NCI-H2081 treated with DMSO at 0.1 percent for 48 hours (cell line): ENCODE measurements at places on chromosomes 7 and 10.

- DNase-seq: no peak
Observed at GRCh38 chr7:121105262-121105661, 116.8 kb downstream of the CPED1 start.

DNA sequence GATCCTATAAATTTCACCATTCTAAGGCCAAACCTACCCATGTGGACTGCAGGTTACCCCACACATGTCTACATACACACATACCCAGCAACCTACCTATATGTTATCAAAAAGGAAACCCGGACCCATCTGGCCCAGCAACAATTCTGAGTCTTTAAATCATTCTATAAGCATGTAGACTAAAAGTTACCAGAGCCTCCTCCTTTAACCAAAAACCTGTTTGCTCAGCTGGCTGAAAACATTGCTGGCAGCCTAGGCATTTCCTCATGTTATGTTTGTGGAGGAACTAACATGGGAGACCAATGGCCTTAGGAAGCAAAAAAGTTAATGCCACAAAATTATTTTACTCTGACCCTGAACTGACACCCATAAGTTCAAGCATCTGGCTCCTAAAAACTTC lies 5.3 kb upstream of the ADCK2 start:
- no peak for DNase-seq

GRCh38 chr7:17123020-17123419 lies 175.4 kb upstream of the AHR start:
- DNase-seq: no peak

- DNase-seq: no peak
Observed at GRCh38 chr7:19815546-19815945, 42.1 kb upstream of the TMEM196 start.

- no peak for DNase-seq
Observed at GRCh38 chr10:127158662-127159061, 37.7 kb downstream of the INSYN2A start.

DNA sequence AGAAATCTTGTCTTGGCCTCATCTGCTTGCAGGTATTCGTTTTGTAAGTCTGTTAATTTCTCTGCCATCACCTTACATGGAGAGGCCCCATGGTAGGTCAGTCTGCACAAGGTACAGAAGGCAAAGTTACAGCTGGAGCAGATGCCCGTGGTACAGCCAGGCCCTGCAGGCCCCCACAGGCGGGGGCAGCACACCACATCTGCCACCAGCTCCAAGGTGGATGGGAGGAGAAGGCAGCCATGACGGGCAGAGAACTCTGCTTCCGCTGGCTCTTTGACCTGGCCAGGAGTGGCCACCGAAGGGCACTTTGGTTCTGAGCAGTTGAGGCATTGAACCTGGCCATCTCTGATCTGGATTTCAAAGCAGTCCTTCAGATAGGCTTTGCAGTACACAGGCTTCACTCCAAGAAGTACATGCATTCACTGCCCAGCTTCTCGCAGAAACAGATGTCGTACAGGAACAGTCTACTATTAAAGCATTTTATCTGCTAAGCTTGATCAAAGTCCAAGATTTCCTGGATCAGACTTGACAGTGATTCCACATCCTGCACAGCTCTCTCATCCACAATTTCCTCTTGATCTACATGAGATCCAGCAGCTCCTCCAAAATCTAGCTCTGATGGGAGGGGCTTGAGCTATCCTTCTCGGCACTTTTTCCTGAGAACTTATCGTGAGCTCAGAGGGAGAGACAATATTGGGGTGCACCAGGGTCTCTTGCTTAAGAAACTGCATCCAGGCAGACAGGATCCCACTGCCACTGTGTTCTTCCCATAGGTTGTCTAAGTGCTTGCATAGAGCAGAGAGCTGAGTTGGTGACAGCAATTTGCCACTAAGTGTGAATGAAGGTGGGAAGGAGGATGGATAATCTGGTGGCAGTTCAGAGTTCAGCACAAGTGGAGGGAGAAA lies 120.7 kb downstream of the TRRAP start:
- no peak for DNase-seq

DNA sequence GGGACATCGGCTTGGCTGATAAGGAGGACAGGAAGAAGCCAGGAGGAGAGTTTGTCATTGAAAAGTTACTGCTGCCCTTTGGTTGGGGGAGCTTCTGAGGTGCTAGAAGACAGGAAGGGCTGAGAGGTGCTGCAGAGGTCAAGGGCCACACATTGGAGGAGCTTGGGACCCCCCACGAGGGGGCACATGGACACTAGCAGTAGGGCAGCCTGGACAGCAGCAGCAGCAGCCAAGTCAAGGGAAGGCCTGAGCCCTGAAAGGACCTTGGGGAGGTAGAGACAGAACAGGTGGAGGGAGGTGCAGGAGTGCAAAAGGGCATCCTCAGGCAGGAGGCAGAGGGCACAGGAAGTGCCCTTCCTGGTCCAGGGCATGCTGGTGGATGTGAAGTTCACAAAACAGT lies 439.7 kb upstream of the IGFBP3 start:
- no peak for DNase-seq

GRCh38 chr10:75793848-75794247 lies 362.4 kb downstream of the LRMDA start:
- no peak for DNase-seq

- no peak for DNase-seq
Observed at GRCh38 chr7:90425376-90425775, 22.1 kb downstream of the CLDN12 start.

GRCh38 chr10:119273413-119273812 lies 66.0 kb downstream of the GRK5 start:
- no peak for DNase-seq

DNA sequence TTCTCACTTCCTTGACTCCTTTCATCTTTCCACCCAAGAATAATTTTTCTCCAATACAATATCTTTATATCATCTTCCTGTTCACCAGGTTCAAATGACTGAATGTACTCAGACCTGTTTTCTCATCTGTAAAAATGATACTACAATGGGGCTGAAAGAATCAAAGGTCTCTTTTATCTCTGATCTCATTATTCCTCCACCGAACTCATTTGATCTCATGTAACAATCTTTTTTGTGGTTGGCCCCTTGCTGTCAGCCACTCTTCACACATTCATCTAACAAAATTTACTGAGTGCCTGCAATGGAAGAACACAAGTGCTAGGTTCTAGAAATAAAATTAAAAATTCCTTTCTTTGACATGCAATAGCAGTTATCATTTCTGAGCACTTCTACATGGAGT lies 65.0 kb downstream of the GRM8 start:
- no peak for DNase-seq

- DNase-seq: no peak
Observed at GRCh38 chr7:24704311-24704710, 53.0 kb downstream of the GSDME start.

- no peak for DNase-seq
Observed at GRCh38 chr7:117124591-117125220, 171.4 kb downstream of the ST7 start.

- no peak for DNase-seq
Observed at GRCh38 chr7:128940494-128941322, 3.0 kb downstream of the IRF5 start.

- DNase-seq: no peak
Observed at GRCh38 chr7:128666200-128666599, 5.9 kb upstream of the GARIN1A start.

GRCh38 chr7:19834566-19834965 lies 61.1 kb upstream of the TMEM196 start:
- DNase-seq: no peak

DNA sequence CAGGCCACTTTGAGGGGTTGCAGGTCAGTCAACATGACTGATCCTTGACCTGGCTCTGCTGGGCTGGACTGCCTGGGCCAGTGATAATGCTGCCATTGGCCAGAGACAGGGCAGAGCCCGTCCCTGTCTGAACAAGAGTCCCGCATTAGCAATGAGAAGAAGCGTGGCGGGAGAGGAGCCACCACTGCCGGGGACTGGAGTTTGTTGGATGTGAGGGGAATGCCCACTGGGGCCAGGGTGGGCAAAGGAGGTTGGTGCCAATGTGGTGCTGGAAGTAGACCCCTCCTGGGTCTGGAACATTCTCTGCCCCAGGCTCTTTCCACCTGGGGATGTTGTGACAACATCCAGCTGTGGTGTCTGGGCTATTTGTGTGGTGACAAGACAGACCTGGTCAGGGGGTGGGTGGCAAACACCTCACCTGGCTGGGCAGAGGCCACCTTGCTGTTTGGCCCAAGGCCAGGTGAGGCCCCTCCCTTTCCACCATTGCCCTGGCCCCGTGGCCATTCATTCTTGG lies 7.6 kb downstream of the SAP25 start:
- no peak for DNase-seq

GRCh38 chr10:69217119-69217754 lies 2.9 kb upstream of the HKDC1 start:
- no peak for DNase-seq

GRCh38 chr7:132544999-132545398 lies 31.3 kb downstream of the PLXNA4 start:
- no peak for DNase-seq

DNA sequence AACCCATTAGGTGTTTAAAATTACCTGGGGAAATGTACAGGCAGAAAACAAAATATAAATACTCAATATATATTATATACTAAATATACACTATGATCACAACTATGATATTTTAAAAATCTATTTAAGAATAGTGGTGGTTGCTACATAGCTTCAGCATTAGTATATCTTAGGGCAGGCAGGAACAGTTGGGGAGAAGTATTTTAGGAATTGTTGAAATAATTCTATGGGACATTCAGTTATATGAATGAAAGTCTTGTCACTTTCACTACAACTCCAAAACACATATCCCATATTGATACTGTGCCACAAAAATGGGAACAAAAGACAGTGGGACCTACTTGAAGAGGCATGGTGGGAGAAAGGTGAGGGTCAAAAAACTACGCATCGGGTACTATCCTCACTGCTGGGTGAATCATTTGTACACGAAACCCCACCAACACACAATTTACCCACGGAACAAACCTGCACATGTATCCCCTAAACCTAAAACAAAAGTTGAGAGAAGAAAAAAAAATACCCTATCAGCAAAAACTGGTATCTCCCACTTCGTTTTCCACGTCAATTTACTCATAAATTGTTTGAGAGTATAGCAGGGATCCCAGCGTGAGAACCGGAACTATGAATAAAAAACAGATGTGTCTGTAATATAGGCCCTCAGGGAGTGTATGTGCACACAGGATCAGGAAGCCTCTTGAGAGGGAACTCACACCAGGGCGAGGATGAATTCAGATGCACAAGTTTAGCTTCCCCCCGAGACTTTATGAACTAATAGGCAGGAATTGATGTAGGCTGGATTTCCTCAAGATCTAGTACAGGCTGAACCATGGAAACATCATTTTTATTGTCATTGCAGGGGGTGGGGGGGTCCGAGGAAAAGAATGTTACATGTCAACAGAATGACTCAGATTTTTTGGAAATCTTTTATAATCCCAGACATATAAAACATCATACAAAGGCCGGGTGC lies 16.2 kb downstream of the SLC16A12 start:
- DNase-seq: no peak

DNA sequence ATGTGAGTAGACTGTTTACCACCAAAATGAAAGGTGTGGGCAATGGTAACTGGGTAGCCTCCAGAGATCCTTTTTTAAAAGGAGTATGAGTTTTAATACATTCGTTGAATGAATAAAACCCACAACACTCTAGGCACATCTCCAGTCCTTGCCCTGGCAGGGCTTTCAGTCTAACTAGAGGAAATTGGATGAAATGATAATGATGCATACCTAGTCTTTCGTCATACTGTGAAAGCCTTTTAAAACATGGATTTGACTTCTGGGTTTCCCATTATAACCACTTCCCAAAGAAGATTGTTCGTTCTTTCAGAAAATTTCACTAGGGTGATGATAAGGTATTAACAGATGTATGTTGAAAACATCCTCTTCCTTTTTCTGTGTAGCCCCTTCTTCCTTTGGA lies 110.8 kb downstream of the REEP3 start:
- no peak for DNase-seq

- DNase-seq: no peak
Observed at GRCh38 chr7:106668861-106669524, 8.0 kb upstream of the CCDC71L start.

GRCh38 chr7:27763983-27764508 lies 24.1 kb downstream of the TAX1BP1 start:
- no peak for DNase-seq

GRCh38 chr7:70502117-70502863 lies 629.7 kb upstream of the GALNT17 start:
- no peak for DNase-seq

DNA sequence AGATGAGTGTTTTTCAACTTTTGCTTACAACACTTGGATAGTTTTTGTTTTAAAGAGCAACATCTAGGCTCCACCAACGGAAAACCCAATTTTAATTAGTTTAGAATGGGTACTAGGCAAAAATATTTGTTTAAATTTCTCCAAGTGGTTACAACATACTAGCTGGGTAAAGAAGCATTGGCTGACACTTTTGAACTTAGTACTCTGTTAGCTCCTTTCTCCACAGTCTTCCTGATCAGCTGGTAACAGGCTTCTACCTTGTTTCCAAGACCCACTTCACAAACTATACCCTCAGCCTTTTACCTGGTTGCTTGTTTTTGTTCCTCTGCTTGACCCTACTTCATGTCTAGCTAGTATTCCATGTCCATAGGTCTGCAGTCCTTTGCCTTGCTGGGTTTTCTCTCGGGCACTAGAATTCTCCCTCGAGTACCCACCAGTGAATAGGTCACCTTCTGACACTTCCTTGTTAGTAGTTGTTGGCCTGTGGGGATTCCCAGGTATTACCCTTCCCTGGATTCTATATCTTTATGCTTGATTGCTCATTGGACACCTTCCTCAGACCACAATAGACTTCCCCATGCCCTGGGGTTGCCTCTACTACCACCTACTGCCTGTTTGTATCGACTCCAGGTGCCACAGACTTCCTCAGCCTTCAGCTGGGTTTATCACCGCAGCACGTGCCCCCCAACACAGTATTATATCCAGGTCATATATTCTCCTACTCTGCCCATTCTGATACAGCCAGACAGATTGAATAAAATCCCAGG lies 42.0 kb downstream of the PRPS1L1 start:
- no peak for DNase-seq

GRCh38 chr7:12066521-12066920 lies 144.6 kb upstream of the TMEM106B start:
- no peak for DNase-seq
